ENCODE measurements at places on chromosomes 2 and 18.

GRCh38 chr2:51379997-51380396 lies 348.1 kb upstream of the NRXN1 start:
- DNase-seq, result no peak

GRCh38 chr18:45024357-45025088 lies 343.8 kb downstream of the SETBP1 start:
- DNase-seq, result no peak

DNA sequence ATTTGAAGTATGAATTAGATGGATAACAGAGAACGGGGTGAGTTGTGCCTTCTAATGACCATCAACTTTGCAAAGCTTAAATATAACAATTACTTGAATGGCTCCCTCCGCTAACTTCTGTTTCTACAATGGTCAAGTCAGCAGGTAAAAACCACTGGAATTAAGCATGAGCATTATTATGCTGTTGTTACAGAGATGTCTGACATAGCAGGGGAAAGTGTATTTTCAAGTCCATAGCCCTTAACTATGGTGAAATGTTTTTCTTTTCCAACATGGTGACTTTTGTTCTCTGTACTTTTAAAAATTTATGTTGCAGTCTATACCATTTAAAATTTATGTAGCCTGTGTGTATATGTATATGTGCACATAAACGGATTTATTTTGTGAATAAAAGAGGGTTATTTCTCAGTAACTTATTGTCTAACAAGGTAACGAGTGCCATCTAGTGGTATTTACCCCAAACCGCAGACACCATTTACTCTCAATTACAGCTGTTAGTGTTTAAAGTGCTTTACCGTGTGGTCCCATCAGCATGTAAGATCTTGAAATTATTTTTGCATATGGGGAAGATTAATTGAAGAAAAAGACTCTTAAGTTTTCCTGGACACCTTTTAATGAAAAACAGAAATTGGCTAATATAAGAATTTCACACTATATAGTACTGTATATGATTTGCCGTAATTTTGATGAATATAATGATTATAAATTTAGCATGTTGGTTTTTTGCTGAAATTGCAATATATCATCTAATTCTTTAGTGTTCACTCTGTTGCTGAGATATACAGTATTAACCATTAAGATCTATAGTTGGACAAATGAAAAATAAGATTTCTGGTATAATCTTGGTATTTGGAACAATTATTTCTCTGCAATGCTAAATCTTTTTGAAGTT lies 78.2 kb downstream of the UBE2E3 start:
- DNase-seq, result no peak

GRCh38 chr2:186460465-186460864 lies 25.6 kb upstream of the ZC3H15 start:
- DNase-seq, result no peak

DNA sequence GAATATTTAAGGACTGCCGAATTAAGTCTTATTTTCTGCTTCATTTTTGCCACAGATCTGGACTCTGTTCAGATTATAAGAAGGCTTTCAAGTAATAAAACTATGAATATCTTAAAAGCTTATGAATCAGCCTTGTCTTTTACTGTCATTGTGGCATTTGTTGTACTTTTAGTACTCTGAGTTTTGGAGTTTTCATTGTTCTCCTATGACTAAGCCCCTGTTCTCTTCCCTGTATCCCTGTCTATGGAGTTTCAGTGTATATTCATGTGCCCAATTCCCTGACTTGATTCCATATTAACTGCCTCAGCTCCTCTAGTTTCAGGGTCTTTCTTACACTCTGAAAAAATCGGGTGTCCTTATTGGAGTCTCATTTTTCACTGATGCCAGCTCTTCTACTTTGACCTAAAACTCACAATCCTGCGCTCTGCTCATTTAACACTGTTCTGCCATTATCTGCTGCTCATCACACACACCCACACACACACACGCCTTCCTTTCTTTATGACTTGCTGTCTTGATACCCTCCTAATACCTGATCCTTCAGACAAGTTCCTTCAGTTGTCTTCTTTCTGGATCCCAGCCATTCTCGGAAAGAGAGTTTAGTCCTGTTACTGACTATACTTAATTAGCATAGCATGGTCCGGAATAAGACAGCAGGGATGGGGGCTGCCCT lies 511.8 kb downstream of the CPS1 start:
- no peak for DNase-seq

DNA sequence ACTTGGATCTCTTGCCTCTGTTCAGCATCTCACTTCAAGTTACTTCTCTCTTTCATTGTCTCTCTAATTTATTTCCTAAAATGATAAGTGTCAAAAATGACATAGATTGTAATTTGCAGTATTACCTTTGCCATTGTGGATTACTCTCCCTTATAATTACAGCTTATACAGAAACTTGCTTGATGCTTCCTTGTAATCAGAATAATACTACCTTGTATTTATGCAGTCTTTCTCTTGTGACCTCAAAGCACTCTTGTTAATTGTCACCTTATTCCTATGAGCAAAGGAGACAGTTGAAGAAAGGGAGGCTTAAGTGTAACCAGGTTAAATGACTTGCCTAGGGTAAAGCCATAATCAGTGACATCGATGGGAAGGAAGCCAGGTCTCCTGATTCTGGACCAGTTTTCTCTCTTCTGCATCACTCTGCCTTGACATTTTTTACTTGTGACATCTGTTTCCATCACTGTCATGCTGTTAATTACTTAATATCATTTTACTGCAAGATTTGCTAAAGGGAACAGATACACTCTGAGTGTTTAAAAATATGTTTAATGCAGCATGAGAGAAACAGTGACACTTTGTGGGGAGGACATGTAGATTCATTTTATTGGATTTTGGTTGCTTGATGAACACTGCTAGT lies 388.6 kb downstream of the PARD3B start:
- no peak for DNase-seq

DNA sequence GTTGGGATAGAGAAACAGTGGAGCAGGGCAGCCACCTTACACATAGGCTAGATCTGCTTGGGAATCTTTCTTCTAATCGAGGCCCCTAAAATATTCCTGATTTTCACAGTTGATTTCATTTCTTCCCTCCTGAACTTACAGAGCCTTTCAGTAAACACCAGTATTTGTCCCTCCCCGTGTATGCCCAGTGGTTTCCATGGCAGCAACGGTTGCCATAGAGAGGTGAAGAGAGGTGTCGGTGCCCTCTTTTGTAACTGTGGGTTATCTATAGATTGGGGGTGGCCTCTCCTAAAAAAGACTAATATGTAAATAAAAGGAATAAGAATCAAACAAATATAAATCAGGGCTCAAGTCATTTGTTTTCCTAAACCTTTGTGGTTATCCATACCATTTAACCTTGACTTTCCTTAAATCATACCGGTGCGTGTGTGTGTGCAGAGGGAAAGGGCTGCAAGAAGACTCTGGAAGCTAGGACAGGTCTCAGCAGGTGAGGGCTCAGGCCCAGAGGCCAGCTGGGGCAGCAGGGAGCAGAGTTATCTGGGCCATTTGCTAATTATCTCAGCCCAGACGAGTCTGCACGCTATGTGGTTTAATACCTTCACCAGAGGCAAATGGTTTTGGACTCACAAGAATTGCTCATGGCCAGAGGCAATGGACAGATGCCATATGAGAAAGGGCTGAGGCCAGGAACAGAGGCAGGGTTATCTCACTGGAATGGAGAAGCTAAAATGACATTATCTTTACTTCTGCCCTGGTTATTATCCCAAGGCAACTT lies 35.5 kb downstream of the LIPG start:
- no peak for DNase-seq
